ENCODE measurements at places on chromosomes 1 and 21.

GRCh38 chr1:11951901-11952300 is 17.4 kb downstream of the PLOD1 start:
- H3K4me1 ChIP-seq = no peaks in the 10 kb centered on the region
- H3K27me3 ChIP-seq = no peaks in the 10 kb centered on the region
- H3K36me3 ChIP-seq = no peaks in the 10 kb centered on the region
- H3K4me3 ChIP-seq = no peak overlapping the region
- no peak overlapping the region for H3K27ac ChIP-seq

DNA sequence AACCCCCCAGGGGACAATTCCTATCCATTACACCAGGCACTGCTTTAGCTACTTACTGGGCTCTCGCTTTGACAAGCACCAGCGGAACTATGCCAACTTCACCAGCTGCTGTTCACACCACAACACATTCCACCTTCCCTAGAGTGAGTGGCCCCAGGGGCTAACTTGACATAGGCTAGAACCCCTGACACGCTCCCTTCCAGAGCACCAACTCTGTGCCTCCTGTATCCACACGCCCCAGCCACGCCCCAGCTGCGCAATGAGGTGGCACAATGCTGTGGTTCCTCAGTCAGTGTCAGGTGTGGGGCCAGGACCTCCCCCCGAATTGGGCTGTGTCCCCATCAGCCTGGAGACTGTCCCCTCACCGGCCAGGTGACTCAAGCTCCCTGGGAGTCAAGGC is 11.7 kb upstream of the FGR start:
- no peak overlapping the region for H3K4me3 ChIP-seq
- no peak overlapping the region for H3K27ac ChIP-seq
- peaks cover 13% of the 10 kb centered on the region for H3K4me1 ChIP-seq
- H3K36me3 ChIP-seq = no peaks in the 10 kb centered on the region
- H3K27me3 ChIP-seq = no peaks in the 10 kb centered on the region

- H3K4me1 ChIP-seq = no peaks in the 10 kb centered on the region
- no peak for DNase-seq
- no peaks in the 10 kb centered on the region for H3K36me3 ChIP-seq
- no peak overlapping the region for H3K4me3 ChIP-seq
- H3K27me3 ChIP-seq = no peaks in the 10 kb centered on the region
Observed at GRCh38 chr21:31340514-31340913, 3.5 kb downstream of the TIAM1 start.

DNA sequence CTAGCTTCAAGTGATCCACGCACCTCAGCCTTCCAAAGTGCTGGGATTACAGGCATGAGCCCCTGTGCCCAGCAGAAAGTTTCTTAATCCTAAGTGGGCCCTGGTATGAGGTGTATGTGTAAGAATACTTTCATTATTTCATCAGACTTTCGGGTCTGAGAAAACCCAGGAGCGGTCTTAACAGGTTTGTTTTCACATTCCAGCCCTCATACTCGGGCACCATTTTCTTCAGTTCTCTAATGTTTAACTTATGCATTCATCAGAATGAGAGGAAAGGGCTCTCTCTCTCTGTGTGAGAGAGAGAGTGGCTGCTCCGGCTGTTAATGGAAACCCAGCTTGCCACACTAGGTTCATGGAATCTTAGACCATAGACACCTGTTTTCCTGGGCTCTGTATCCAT is 4.2 kb upstream of the PADI1 start:
- no peak overlapping the region for H3K4me3 ChIP-seq
- no peak for DNase-seq
- H3K27ac ChIP-seq = no peak overlapping the region
- H3K27me3 ChIP-seq = no peaks in the 10 kb centered on the region
- peaks cover 14% of the 10 kb centered on the region for H3K4me1 ChIP-seq

- H3K4me3 ChIP-seq = no peak overlapping the region
- no peaks in the 10 kb centered on the region for H3K4me1 ChIP-seq
- DNase-seq = peak; percentile 24
- H3K27me3 ChIP-seq = no peaks in the 10 kb centered on the region
- H3K36me3 ChIP-seq = no peaks in the 10 kb centered on the region
Observed at GRCh38 chr1:239898062-239898730, 193.5 kb upstream of the FMN2 start.

- H3K27me3 ChIP-seq = no peaks in the 10 kb centered on the region
- H3K4me3 ChIP-seq = no peak overlapping the region
- DNase-seq = no peak
- no peak overlapping the region for H3K27ac ChIP-seq
- H3K36me3 ChIP-seq = no peaks in the 10 kb centered on the region
Observed at GRCh38 chr1:67300561-67300960, 7.1 kb upstream of the IL12RB2 start.

- no peak for DNase-seq
- peaks cover 3% of the 10 kb centered on the region for H3K27me3 ChIP-seq
- H3K27ac ChIP-seq = no peak overlapping the region
- H3K4me1 ChIP-seq = no peaks in the 10 kb centered on the region
- no peak overlapping the region for H3K4me3 ChIP-seq
Observed at GRCh38 chr1:181583598-181583997, 100.3 kb downstream of the CACNA1E start.

DNA sequence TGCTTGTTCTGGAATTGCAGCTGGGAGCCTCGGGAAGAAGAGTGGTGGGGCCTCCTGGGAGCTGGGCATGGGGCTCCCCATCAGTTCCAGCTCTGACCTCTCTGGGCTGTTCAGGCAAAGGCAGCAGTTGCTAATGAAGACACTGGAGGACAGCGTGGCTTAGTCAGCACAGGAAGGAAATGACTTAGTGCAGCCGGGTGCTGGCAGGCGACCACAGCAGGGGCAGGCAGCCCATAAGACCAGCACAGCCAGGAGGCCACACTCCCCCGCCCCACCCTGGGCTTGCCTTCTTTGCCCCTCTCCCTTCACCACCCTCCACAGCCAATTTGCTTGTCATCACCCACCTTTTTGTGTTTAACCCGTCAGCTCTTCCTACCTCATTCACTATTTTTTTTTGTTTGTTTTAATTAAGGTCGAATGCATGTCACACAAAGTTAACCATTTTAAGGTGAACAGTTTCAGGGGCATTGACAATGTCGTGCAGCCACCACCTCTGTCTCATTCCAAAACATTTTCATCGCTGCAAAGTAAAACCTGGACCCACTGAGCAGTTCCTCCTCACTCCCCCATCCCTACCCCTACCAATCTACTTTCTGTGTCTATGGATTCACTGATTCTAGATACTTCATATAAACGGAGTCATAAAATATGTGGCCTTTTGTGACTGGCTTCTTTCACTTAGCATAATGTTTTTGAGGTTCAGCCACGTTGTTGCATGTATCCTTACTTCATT is 10.9 kb downstream of the OLIG2 start:
- H3K4me1 ChIP-seq = peaks cover 6% of the 10 kb centered on the region
- no peak overlapping the region for H3K4me3 ChIP-seq
- peaks cover 3% of the 10 kb centered on the region for H3K27me3 ChIP-seq
- H3K36me3 ChIP-seq = no peaks in the 10 kb centered on the region
- H3K27ac ChIP-seq = no peak overlapping the region

DNA sequence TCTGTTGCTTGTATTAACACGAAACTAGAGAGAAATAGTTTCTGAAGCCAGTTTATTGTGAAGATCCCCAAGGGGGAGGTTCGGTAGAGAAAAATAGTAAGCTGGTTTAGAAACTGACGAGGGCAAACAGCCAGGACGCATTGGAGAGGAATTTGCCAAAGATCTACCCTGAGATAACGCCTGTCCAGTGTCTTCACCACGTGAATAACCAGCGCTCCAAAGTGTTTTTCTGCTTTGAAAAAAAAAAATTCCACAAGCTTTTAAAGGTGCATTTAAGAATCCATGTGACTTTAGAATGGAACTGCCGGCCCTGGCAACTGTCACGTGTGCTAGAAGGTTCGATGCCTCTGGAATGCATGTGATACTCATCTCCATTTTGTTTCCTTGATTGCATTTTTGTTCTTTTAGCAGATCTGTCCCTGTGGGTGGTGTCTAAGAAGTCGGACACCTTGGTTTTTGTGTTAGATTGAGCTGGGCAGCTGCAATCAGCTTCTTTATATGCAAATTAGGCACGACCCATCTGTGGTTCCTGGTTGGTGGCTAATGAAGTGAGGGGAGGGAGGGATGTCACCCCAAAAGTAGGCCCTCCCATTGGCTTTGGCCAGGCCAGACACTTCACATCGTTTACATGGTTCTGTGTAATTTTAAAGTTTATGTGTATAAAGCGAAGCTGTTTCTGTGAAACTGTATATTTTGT is 1.3 kb upstream of the THAP3 start:
- peaks cover 15% of the 10 kb centered on the region for H3K36me3 ChIP-seq
- no peaks in the 10 kb centered on the region for H3K27me3 ChIP-seq
- peaks cover 14% of the 10 kb centered on the region for H3K4me1 ChIP-seq

GRCh38 chr1:24382165-24382577 is 31.4 kb downstream of the STPG1 start:
- H3K27ac ChIP-seq = no peak overlapping the region
- H3K4me3 ChIP-seq = no peak overlapping the region
- no peaks in the 10 kb centered on the region for H3K27me3 ChIP-seq

DNA sequence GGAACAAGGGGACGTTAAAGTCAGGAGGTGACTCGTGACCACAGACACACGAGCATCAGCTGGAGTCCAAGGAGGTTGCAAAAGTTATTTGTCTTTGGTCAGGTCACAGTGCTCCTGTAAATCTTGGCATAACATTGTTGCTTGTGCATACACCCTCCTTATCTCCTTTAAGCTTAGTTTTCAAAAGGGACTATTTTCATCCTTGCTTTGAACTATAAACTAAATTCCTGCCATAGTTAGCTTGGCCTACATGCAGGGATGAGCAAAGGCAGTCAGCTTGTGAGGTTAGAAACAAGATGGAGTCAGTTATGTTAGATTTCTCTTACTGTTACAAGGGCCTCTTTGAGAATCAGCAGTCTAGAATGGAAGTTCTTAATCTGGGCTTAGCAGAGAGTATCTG is 28.0 kb upstream of the FASLG start:
- no peak overlapping the region for H3K27ac ChIP-seq
- H3K4me1 ChIP-seq = peaks cover 5% of the 10 kb centered on the region
- H3K36me3 ChIP-seq = no peaks in the 10 kb centered on the region
- no peak for DNase-seq

- H3K27me3 ChIP-seq = no peaks in the 10 kb centered on the region
- no peaks in the 10 kb centered on the region for H3K4me1 ChIP-seq
- no peak overlapping the region for H3K4me3 ChIP-seq
- H3K27ac ChIP-seq = no peak overlapping the region
- H3K36me3 ChIP-seq = no peaks in the 10 kb centered on the region
Observed at GRCh38 chr1:24803987-24804530, 58.8 kb downstream of the CLIC4 start.

GRCh38 chr1:236608930-236609726 is 4.8 kb upstream of the HEATR1 start:
- H3K4me1 ChIP-seq = no peaks in the 10 kb centered on the region
- DNase-seq = no peak
- H3K27me3 ChIP-seq = peaks cover 24% of the 10 kb centered on the region
- H3K36me3 ChIP-seq = no peaks in the 10 kb centered on the region

- no peaks in the 10 kb centered on the region for H3K27me3 ChIP-seq
- no peak for DNase-seq
- peaks cover 34% of the 10 kb centered on the region for H3K36me3 ChIP-seq
- no peak overlapping the region for H3K27ac ChIP-seq
Observed at GRCh38 chr1:156226782-156227181, 14.0 kb downstream of the PMF1 start.

GRCh38 chr1:157961805-157962762 is 31.4 kb upstream of the KIRREL1 start:
- DNase-seq = no peak
- no peaks in the 10 kb centered on the region for H3K36me3 ChIP-seq
- no peaks in the 10 kb centered on the region for H3K4me1 ChIP-seq
- peaks cover 3% of the 10 kb centered on the region for H3K27me3 ChIP-seq

GRCh38 chr1:246687002-246687401 is 37.2 kb upstream of the SCCPDH start:
- no peaks in the 10 kb centered on the region for H3K27me3 ChIP-seq
- H3K27ac ChIP-seq = no peak overlapping the region
- H3K4me3 ChIP-seq = no peak overlapping the region

- DNase-seq = no peak
- H3K27me3 ChIP-seq = no peaks in the 10 kb centered on the region
- no peaks in the 10 kb centered on the region for H3K4me1 ChIP-seq
- H3K36me3 ChIP-seq = no peaks in the 10 kb centered on the region
Observed at GRCh38 chr1:46623743-46624644, 7.4 kb upstream of the MOB3C start.

DNA sequence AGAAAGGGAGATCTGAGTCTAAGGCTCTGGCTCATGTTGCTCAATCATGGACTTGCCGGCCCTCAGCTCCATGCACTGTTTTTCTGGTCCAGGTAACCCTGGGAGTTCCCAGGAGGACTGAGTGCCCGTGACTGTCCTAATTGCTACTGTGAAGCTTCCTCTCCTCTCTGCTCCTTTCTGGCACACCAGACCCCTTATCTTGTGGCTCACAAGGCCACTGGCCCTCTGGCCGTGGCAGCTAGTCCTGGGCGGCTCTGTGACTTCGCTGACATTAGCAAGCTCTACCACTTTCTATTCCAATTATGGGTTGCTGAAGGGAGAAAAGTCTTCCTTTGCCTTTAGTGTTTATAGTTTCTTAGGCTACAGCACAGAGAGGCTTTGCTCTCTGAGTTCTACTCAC is 380.2 kb downstream of the RWDD3 start:
- no peak for DNase-seq
- no peaks in the 10 kb centered on the region for H3K27me3 ChIP-seq
- no peaks in the 10 kb centered on the region for H3K4me1 ChIP-seq

DNA sequence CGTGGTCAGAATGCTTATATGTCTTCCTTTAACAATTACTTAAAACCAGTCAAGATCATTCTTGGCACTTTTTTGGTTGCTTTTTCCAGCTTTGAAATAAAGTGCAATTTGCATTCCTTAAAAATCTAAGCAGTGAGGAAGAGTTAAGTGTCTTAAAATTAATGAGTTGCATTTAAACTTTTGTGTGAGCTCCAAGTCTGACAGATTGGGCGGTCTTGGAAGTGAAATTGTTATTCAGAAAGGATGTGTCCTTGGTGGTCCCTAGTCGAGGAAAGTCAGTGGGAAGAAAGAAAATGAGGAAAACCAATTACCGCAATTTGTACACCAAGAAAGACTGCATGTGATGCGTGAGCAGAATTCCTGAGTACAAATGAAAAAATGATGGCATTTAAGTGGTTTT is 132.5 kb downstream of the HHIPL2 start:
- H3K27ac ChIP-seq = no peak overlapping the region
- no peaks in the 10 kb centered on the region for H3K36me3 ChIP-seq
- no peak overlapping the region for H3K4me3 ChIP-seq
- H3K4me1 ChIP-seq = peaks cover 16% of the 10 kb centered on the region
- H3K27me3 ChIP-seq = no peaks in the 10 kb centered on the region
- no peak for DNase-seq

- no peaks in the 10 kb centered on the region for H3K4me1 ChIP-seq
- DNase-seq = no peak
- H3K36me3 ChIP-seq = no peaks in the 10 kb centered on the region
- H3K27ac ChIP-seq = no peak overlapping the region
- no peaks in the 10 kb centered on the region for H3K27me3 ChIP-seq
Observed at GRCh38 chr1:200634261-200635122, 13.9 kb upstream of the KIF14 start.

DNA sequence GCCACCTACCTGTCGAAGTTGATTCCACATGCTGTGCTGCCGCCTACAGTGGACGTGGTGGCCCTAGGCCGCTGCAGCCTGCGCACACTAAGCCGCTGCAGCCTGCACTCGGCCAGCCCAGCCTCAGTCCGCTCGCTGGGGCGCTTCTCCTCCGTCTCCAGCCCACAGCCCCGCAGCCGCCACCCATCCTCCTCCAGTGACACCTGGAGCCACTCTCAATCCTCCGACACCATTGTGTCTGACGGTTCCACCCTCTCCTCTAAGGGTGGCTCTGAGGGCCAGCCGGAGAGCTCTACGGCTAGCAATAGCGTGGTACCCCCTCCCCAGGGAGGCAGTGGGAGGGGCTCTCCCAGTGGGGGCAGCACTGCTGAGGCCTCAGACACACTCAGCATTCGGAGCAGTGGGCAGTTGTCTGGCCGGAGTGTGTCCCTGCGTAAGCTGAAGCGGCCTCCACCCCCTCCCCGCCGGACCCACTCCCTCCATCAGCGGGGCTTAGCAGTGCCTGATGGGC is 46.9 kb downstream of the YARS1 start:
- peaks cover 4% of the 10 kb centered on the region for H3K36me3 ChIP-seq
- H3K27ac ChIP-seq = no peak overlapping the region
- no peak overlapping the region for H3K4me3 ChIP-seq
- DNase-seq = no peak
